ENCODE measurements at places on chromosomes 16 and 17.

- no peak for DNase-seq
Observed at GRCh38 chr17:58345500-58345899, 6.5 kb downstream of the SUPT4H1 start.

GRCh38 chr17:13194887-13195286 is 177.1 kb upstream of the ELAC2 start:
- no peak for DNase-seq

GRCh38 chr16:756428-756827 is 4.1 kb upstream of the MSLN start:
- no peak for DNase-seq

DNA sequence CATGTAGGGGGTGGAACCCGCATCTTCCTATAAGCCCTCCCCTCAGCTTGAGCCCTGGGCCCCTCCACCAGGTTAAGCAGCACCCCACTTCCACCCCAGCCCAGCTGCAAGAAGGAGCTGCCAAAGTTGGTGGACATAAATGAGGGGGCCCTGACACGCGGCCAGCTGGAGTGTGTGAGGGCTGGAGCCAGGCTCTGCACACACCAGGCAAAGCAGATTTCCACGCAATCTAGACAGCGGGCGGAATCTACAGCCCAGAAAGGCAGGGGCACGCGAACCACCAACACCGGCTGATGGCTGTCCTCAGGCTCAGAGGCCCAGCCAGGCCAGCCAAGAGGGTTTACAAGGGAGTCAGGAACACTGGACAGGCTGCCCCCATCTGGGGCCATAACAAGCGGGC is 171.2 kb downstream of the ZNF423 start:
- no peak for DNase-seq

GRCh38 chr17:76074390-76075363 is at the start of gene GALR2:
GALR2 (plus strand) TSS chr17:76074781; CDS start chr17:76074884, 103 bp downstream.
- DNase-seq, result no peak

- no peak for DNase-seq
Observed at GRCh38 chr17:75752802-75753513, 12.0 kb downstream of the GALK1 start.
